ENCODE measurements at places on chromosomes 7 and 10. TPM values are rescaled to one million over a fixed set of nuclear protein-coding genes. Genes with fewer than 3 reads are reported as not detected.

DNA sequence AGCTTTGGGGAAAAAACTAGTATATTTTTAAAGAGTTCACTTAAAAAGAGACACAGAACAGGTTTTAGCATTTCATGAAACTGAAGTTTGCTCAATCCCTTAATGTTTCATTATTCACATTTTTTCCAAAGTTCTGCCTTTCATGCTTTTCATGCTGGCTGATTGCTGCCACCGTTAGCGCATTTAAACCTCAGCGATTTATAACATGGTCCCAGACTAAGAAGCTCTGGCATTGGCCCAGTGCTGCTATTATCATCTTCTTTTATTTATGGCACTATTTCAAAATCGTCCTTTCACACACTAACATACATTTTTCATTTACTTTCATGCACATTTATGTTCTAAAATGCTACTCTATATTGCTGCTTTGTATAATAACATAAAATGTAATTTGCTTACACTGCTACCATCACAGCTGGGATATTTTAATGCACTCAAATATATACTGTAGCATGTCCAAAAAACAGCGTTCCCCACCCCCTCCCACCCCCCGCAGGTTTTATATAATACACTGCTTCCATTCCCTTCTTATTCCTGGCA lies 141.9 kb downstream of the MPP7 start:
- no peak for DNase-seq

GRCh38 chr10:92696606-92697383 lies 7.0 kb downstream of the HHEX start:
- DNase-seq: no peak

DNA sequence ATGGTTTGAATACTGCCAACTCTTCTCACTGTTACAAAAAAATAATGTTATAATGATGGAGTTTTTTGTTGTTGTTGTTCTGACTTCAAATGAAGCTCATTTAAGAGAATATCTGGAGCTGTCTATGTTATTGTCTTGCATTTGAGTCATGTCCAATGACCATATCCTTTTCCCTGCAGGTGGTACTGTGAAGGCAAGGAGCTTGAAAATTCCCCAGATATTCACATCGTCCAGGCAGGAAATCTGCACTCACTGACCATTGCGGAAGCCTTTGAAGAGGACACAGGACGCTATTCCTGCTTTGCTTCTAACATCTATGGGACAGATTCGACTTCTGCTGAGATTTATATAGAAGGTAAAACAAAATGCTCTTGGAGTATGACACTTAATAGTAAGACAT lies 33.5 kb downstream of the MYPN start:
- no peak for DNase-seq

DNA sequence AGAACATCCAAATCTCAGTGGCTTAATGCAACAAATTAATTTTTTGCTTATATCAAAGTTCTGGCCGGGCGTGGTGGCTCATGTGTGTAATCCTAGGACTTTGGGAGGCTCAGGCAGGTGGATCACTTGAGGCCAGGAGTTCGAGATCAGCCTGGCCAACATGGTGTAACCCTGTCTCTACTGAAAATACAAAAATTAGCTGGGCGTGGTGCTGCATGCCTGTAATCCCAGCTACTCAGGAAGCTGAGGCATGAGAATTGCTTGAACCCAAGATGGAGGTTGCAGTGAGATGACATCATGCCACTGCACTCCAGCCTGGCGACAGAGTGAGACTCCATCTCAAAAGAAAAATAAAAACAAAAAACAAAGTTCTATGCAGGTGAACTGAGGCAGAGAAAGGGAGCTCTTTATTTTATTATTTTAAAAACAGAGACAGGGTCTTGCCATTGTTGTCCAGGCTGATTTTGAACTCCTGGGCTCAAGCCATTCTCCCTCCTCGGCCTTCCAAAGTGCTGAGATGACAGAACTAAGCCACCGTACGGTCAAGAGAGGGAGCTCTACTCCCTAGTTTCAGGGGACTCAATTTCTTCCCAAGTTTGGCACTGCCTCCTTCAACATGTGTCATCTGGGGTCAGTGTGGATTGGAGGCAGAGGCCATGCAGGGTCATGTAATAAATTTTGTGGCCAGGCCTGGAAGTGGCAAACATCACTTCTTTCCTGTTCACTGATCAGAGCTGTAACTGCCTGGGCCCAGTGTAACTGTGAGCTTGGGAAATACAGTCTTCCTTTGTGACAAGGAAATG lies 2.4 kb downstream of the ADCK2 start:
- no peak for DNase-seq

- no peak for DNase-seq
Measured at GRCh38 chr10:246431-246830, 111.2 kb downstream of the ZMYND11 start.

DNA sequence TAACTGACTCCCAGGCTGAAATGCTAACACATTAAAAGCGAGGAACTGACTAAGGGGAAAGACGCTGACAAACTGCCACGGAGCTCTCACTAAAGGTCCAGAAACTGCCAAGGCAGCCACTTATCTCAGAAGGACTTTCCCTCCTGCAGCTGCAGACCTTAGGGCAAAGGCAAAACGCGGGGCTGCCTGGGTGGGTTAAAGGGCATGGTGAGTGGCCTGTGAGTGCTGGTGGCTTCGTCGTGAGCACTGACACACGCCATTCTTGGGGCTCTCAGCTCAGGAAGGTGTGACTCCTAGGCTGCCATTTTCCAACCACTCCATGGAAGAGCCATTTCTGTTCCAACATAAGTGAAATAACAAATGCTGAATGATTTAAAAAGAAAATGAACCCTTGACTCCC lies 232.5 kb downstream of the COBL start:
- DNase-seq: no peak

- no peak for DNase-seq
Measured at GRCh38 chr7:132450696-132451095, 125.6 kb downstream of the PLXNA4 start.

Gene EGR2
- 0.15 TPM for polyA plus RNA-seq

Gene MSMB
- polyA plus RNA-seq: not detected

Gene ARL3
- 2.2 TPM for polyA plus RNA-seq

Gene GNGT1
- not detected for polyA plus RNA-seq
